ENCODE measurements at places on chromosomes 7 and 10.

- no peak for DNase-seq
Measured at GRCh38 chr10:59588791-59589190, 120.9 kb downstream of the SLC16A9 start.

DNA sequence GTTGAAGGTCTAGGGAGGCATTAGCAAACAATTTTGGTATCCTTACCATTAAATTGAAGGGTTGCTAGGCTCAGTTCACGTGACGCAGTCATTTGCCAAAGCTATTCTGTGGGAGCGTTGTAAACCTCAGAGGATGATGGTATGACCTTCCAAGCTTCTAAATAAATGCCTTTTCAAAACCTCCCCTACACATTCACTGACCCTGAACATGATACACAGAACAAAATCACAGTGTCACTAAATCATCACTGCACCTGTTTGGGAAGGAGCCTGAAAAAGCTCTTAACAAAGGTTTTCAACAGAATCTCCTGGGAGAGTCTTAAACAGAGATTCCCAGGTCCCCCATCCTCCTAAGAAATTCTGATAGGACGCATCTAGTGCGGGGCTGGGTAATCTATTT lies 13.2 kb upstream of the CCDC172 start:
- DNase-seq: no peak

DNA sequence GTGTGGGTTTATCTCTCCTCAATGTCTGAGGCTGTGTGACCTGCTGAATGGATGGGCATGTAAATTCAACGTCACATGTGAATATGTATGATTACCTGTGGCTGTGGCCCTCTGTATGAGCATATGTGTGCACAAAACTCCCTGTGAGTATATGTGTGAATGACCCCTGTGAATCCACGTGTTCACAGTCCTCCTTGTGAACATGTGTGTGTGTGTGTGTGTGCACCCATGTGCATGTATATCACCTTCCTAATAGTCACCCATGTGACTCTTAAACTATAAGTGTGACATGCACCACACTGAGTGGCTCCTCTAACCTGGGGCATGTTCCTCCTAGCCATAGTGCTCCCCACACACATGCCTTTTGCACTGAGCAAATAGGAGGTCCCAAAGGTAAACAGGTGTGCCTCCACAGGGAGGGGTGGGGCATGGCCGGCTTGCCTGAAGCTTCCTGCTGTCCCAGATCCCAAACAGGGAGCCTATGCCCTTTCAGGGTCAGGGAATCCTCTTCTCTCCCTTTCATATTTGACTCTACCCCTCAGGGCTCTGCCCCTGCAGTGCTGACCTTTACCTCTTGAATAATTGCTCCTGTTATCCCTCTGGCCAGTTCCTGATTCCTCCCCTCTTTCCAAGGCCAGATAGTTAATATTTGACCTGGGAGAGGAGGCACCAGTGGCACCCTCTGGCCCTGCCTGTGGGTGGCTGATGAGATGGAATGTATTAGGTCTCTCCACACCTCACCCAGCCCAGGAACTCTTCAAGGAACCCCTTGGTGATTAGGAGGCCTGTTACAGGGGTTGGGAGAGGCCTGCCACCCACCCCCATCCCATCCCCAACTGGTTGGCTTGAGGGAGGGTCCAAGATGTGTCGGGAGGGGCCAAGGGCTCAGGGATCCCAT lies 1.9 kb downstream of the SEMA4G start:
- no peak for DNase-seq

GRCh38 chr10:130453721-130454542 lies 317.7 kb downstream of the GLRX3 start:
- DNase-seq: no peak

DNA sequence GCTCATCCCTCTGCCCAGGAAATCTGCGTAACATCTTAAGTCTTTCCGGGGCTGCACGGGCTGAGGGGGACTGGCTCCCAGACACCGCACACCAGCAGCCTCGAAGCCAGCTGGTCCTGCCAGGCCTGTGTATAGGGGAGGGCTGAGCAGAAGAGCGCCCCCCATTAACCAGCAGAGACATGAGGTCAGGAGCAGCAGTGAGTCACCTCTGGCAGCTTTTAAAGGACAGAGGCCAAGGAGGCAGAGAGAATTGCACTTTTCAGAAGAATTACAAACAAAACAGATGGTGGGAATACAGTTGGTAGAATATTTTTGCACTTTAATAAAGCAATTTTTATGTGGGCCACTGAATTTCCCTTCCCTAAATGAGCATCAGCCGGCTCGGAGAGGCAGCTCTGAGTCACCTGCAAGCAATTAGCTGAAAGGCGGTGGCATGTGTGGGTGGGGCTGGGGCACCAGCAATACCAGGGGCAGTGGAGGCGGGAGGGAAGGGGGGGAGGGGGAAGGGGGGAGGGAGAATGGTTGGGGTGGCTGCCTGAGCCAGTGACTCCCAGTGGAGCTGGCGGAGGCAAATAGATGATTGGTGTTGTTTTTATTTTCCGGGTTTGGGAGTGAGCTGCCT lies 39.1 kb downstream of the GOLGA7B start:
- no peak for DNase-seq
